ENCODE measurements at places on chromosomes 7 and 10. TPM values are rescaled to one million over a fixed set of nuclear protein-coding genes. Genes with fewer than 3 reads are reported as not detected.
A peak's percentile ranks its signal among the peaks of the same experiment; 100 is the strongest.

DNA sequence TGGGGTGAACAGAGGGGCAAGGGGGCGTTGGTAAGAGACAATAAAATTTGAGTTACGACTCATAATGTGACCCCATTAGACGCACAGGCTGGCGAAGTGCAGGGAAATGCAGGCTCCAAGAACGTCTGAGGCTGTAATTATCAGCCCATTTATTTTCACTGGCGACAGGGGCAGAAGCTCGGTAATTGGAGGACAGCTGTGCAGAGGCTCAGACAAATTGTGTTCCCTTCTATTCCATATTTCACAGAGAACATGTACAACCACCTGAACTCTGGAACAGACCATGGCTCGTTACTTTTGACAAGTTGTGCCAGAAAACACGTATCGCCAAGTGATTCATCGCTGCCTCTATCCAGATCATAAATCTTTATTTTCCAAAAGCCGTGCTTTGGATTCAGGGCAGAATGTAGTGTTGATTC, 137.3 kb upstream of the FRMD4A start:
- no peak for DNase-seq

PRR15 gene
- 8.0 TPM for total RNA-seq

DNA sequence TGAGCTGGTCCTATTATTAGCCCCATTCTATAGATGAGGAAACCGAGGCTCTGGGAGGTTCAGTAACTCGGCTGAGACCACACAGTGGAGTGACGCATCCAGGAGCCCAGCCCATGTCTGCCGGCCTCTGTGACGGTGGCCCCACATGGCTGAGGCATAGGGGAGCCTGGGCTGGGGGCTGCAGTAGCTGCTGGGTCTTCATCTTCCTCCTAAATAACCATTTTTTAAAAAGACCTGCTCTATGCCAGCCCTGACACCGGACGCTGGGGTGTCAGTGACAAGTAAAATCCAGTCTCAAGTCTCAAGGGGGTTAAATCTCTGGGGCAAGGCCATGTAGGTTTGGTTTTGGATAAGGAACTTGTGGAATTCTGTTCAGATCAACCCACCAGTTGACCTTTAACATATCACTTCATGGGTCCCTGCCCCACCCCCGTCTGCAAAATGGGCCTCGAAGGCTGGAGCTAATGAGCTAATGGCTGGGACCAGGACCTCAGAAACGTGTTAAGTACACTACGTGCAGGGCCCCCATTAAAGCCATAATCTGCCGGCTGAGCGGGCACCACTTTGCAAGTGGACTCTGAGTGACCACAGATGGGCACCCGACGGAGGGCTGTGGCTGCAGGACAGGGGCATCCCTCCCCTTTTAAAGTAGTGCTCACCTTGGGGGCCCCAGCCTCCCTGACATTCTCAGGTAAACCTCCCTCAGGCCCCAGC, 136.5 kb upstream of the UNC5B start:
- no peak for DNase-seq

DNA sequence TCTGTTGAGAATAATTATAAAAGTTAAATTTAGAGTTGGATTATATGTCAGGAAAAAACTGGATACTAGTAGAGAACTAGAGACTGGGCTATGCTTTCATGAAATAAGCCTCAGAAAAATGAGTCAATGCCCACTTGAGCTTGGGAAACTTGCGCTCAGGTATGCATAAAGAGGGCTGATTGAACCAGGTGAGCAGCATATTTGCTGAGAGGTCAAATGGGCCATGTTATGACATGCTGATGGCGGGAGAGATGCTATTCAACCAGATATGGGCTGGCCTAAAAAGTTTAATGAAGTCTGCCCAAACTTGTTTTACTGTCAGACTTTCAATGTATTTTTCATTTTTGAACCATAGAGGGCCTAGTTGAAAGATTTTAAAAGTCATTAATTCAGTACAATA, 837.6 kb upstream of the GHITM start:
- DNase-seq: no peak

DNA sequence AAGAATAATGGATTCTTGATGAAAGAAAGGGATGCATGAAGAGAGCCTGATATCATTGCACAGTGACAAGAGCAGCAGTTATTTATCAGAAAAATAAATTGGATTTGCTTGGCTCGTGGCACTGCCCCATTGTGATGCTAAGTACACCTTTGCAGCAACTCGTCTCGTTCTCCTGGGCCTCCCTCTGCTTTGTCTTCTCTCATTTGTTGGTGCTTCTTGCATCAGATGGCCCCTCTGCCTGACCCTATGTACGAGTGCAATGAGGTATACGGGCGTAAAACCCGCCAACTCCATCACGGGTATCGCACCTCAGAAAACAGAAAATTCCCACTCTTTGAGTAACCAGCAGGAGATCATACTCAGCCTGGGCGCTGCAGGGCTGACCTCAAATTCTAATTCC, 107.2 kb upstream of the C10orf90 start:
- no peak for DNase-seq

BTBD16 gene
- not detected for total RNA-seq

WDR86 gene
- total RNA-seq: not detected

DNA sequence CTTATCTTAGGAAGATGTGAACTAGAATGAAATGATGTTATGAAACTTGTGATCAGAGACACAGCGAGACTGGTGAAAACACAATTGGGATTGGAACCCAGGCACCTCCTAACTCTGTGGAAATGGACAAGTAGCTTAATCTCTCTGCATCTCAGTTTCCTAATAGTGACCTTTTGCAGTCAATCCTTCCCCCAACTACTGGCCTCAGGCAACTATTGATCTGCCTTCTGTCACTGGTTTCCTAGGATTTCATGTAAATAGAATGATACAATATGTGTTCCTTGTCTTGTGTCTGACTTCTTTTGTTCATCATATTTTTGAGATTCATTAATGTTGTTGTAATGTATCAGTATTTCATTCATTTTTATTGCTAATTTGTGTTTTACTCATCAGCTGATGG, 341.7 kb downstream of the REEP3 start:
- no peak for DNase-seq

GRCh38 chr7:74544706-74545469, 91.2 kb downstream of the GTF2IRD1 start:
- DNase-seq: peak; percentile 83

GRCh38 chr10:30231071-30231652, 117.9 kb downstream of the MTPAP start:
- DNase-seq: no peak

Data from MCF 10A (cell line).